ENCODE measurements at places on chromosomes 5 and 9.
A peak's percentile ranks its signal among the peaks of the same experiment; 100 is the strongest.

- DNase-seq: no peak
Observed at GRCh38 chr9:124511426-124511840, 4.2 kb upstream of the NR5A1 start.

DNA sequence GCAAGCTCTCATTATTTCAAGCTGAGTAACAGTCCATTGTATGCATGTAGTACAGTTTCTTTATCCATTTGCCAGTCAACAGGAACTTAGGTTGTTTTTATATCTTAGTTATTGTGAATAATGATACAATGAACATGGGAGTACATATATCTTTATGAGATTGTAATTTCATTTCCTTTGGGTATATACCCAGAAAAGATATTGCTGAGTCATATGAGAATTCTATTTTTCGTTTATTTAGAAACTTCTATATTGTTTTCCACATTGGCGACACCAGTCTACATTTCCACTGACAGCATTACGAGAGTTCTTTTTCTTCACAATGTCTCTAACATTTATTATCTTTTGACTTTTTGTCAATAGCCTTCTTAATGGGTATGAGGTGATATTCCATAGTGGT lies 477.8 kb upstream of the PAPPA start:
- DNase-seq: no peak

GRCh38 chr9:92035687-92036410 lies 79.4 kb downstream of the SPTLC1 start:
- no peak for DNase-seq

DNA sequence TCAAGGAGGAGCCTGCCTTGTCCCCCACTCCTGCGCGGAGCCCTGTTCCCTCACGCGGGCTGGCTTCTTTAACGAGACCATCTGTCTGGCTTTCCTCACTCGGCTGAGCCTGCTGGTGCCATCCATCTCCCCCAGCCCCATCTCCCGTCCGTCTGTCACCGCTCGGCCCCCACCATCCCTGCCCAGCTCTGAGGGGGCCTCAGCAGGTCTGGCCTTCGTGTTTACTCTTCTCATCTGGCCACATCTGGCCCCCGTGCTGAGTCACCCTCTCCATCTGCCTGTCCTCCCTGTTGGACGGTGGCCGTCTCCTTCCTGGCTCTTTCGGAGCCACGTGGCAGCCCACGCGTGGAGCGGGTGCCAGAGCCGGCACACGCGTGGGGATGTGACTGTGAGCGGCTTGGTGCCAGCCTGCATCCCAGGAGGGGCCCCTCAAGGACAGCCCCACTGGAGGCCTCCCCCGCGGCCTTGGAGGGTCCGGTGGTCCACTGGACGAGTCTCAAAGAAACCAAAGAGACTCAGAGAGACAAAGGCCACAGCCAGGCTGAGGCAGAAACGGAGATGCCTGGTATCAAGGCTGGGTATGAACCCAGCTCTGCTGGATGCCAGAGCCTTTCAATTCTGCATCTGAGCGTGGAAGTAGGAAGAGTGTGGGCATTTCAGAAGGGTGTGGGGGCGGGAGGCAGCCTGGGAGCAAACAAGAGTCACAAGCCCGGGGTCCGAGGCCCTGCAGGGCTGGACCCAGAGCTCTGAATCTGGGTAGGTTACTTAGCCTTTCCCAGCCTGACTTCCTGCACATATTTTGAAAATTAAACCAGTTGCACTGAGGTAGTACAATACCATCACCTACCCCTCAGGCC lies 76.7 kb upstream of the UNC5A start:
- no peak for DNase-seq

GRCh38 chr5:113896789-113897188 lies 383.3 kb downstream of the YTHDC2 start:
- no peak for DNase-seq

GRCh38 chr9:136122425-136123383 lies 4.0 kb upstream of the TMEM250 start:
- peak; percentile 71 for DNase-seq

DNA sequence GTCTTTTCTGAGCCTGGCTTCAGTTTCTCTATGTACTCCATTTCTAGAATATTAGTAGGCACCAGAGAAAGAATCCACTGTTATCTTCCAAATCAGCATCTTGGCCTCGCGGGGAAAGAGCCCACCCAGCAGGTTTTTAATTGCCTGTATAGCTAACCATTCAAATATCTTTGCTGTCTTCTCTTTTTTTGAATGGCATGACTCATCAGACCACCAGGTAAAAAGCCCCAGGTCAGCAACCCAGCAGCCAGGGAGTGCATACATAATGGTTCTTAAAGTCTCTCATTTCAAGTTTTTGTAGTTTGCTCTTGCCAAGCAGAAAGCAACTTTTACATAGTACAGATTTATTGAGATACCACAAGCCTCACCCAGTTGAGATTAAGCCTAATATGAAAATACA lies 50.7 kb downstream of the TMEM167A start:
- DNase-seq: no peak

DNA sequence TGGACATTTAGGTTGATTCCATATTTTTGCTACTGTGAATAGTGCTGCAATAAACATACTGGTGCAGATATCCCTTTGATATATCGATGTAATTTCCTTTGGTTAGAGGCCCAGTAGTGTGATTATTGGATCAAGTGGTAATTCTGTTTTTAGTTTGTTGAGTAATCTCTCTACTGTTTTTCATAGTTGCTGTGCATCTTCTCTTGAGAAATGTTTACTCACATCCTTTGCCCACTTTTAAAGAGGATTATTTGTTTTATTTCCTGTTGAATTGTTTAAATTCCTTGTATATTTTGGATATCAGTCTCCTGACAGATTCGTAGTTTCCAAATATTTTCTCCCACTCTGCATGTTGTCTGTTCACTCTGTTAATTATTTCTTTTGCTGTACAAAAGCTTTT lies 352.6 kb upstream of the TARS1 start:
- DNase-seq: no peak

- no peak for DNase-seq
Observed at GRCh38 chr9:31153250-31153840, 1231.1 kb upstream of the ACO1 start.

DNA sequence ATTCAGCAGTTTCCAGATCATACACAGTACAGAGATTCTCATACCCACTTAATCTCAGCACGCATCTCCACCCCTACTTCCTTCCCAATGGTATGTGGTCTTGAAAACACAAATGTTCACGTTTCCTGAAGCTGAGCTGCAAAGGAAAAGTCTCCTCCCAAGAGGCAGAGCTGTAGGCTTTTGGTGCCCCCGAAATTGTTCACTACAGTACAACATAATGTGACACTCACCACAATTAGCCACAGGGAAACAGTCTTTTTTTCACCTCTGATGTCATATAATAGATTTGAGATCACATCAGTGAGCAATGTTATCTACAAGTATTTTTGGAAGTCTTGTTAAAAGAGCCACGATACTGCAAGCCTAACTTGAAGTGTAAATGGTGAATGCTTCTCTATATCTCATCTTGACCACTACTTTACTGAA lies 40.2 kb downstream of the NFIB start:
- no peak for DNase-seq

- no peak for DNase-seq
Observed at GRCh38 chr5:132069561-132069960, 4.0 kb upstream of the CSF2 start.

- DNase-seq: peak; percentile 52
Observed at GRCh38 chr5:132662925-132663770, 5.2 kb downstream of the IL13 start.

GRCh38 chr5:27472000-27472763 lies 433.8 kb upstream of the CDH9 start:
- DNase-seq: no peak

DNA sequence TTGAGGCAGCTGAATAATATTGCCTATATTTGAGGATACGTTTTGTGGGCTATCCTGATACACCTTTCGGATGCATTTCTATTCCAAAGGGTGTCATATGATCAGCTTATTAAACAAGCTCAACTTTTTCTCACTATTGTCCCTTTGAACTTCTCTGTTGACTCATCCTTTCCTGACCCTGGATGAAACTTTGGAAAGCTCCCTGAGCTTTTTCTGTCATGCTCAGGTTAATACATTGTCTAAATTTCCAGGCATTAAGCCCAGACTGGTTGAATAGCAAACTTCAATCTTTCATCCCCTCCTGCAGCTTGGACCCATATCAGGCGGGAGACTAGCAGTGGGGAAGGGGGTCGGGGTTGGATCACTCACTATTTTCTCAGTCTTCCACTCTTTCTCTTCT lies 104.9 kb upstream of the PTPN3 start:
- no peak for DNase-seq

GRCh38 chr9:37730256-37730655 lies 23.3 kb upstream of the TRMT10B start:
- no peak for DNase-seq

DNA sequence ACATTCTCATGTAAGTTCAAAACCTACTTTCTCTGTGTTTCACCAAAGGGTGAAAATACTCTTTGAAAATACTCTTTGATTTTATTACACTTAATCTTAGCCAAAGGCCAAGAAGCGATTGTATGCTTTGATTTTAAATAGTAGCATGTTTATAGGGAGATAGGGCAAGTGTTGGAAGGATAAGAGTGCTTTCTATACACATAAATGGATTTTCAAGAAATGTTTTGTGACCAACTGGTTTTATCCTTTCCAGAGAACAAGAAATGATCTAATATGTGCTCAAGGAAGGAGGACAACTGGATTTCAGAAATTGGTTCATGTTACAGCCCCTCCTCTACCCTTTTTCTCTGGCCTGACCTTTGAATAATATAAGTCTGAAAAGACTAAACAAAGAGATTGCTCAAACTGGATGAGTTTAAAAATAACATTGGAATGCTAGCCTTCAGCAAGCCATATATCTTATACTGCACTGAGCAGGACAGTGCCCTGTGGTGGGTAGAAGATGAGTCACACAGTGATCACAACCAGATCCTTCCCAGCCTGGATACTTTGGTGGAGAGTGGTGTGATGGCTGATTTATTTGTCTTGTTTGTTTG lies 13.1 kb downstream of the PALM2AKAP2 start:
- DNase-seq: no peak

DNA sequence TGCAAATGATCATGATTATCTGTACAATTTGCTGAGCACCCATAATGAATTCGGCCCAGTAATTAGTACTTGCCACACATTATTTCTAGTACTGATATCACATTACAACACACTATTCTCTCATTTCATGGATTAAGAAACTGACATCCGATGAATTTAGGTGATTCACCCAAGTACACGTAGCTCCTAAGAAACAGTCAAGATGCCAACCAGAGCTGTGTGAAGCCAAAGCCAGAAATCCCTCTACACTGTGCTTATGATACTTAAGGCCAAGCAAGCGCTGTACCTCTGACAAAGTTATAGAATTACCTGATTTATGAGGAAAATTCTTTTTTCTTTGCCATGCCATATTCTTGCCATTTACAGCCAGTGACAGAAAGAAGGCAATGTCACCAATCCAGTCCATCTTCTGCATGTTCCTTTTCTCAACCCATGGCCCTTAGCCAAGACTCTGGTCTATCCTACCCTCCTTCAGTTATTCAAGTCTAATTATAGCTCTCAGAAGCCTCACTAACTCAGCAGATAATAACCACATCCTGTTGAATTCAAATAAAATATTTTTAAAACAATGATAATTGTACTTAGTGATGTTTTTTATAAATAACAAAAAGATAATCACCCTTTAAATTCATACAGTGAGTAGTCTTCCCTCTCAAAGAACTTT lies 74.3 kb upstream of the PTGER4 start:
- no peak for DNase-seq

DNA sequence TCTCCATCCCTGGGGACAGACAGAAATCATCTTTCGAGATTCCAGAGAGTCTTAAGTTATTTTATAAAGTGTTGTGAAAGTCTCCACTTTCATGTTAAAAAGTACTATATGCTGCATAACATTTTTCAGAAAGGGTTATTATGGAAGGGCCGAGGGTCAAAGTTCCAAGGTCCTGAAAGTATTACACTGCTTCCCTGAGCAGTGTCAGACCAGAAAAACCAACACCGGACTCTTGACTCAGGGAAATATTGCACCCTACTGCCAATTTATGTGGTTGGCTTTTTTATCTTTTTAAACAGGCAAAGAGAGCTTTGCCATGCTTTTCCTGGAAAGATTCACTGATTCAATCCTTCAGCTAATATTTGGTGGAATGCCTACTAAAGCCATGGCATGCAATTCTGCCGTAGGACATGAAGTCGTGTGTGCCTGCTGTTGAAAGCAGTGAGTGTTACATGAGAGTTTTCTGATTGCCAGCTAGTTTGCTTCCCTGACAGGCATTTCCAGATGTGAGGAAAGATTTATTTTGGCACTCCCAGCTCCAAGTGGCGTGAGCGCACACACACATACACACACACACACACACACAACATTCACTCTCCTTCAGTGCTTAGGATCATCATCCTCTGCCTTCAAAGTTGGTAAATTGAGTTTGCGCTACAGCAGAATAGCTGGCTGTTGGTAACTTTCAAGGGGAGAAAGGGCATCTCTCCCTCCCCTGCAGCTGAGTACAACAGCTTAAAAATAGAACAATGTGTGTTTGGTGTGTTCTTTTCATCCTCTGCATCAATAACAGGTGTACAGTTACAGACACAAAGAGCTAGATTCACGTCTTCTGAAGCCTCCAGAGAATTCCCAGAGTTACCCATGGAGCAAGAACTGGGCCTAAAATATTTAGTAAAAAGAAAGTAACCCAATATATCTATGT lies 45.6 kb downstream of the SLC1A3 start:
- DNase-seq: no peak

DNA sequence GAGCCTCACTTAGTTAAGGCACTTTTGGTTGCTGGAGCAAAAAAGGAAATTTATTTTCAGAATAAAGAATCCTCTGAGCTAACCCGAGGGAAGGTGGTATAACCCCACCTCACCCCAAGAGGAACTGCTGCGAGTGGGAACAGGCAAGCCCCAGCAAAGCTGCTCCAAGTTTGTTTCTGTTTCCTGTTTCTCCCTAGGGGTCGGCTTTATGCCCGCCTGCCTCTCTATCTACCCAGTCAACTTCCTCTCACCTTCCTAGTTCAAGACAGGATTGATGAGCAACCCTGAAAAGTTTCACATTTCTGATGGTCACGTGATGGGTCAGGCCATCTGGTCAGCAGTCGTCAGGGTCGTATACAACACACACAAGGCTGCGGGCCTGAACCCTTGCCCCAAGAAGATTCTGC lies 31.1 kb downstream of the TRIO start:
- no peak for DNase-seq

Data from activated T-cell treated with anti-CD3 and anti-CD28 coated beads for 48 hours (primary cell).